ENCODE measurements at places on chromosomes 2 and 18.

DNA sequence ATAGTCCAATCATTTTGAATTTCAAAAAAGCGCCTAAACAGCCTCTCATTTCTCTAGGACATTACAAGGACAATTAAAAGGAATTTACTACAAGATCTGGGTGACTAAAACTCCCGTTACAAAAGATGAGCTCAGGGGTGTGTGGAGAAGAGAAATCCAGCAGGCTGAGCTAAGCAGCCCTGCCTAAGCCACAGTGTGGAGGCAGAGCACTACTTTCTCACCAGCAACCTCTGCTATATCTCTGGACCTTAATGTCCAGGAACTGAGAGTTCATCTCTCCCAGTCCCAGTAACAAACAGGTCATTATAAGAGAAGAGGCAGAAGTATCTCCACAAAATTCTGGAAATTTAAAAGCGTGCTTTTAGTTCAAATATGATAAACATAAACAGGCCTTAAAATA lies 18.9 kb upstream of the ANKRD62 start:
- DNase-seq: no peak

DNA sequence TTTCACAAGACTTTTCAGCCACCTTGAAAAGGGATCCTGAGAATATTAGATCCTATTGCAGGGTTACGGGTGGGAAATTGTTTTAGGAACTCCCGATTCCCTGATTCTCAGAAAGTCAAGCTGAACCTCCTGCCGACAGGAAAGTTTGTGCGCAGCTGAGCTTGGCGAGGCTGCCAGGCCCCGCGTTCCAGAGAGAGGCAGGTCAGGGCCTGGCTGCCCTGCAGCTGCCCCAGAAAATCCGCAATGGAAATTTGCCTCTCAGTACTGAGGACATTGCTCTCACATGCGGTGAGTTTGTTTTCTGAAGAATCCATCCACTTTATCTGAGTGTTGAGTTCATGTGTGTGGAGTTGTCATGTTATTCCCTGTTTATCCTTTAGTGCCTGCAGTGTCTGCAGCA lies 144.2 kb downstream of the RTP5 start:
- DNase-seq: no peak

GRCh38 chr2:65639156-65639864 lies 206.9 kb upstream of the SPRED2 start:
- no peak for DNase-seq

- DNase-seq: no peak
Observed at GRCh38 chr2:161123531-161124030, 36.6 kb upstream of the TANK start.

GRCh38 chr2:64036034-64036705 lies 16.9 kb upstream of the VPS54 start:
- peak; percentile 37 for DNase-seq

DNA sequence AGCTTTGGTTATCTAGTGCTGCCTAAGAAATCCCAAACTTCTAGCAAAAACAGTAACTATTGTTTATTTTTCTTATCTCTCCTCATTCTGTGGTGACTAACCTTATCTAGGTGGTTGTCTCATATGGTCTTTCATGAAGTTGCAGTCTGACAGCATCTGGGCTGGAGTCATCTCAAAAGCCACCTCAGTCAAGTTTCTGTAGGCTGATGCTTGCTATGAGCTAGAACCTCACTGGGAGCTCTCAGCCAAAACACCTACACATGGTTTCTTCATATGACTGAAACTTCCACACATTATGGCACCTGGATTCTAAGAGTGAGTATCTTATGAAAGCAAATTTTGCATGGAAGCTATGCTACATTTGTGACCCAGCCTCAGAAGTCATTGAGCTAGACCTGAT lies 596.4 kb upstream of the VRK2 start:
- DNase-seq: peak; percentile 1

GRCh38 chr2:207960911-207961310 lies 64.4 kb downstream of the PLEKHM3 start:
- no peak for DNase-seq

DNA sequence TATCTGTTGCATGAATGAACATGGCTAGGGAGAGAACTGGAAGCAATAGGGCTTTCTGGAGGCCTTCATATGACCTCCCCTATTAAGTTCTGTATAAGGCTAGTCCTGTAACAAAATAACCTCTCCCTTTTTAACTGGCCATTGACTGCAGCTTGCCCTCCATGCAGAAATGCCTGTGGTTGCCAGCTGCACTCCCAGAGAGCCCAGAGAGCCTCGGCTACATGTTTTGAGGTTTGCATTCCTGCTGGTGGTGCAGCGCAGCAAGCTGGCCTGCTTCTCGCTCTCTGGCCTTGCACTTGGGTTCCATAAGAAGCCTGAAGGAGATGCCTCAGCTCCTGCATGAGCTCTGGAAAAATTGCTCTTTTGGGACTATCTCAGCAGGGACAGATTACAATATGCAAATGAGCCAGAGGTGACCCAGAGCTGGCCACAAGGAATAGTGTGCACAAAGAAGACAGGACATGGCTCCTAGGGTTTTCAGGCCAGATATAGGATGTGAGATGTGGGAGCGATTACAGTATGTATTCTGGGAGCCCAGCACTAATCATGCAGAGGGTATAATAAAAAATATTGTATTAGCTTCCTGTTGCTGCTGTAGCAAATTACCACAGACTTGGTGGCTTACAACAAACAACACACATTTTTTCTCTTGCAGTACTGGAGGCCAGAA lies 186.7 kb downstream of the INSIG2 start:
- DNase-seq: no peak

GRCh38 chr2:9206991-9207640 lies 504 bp downstream of the ASAP2 start:
- DNase-seq: peak; percentile 29

- DNase-seq: no peak
Observed at GRCh38 chr2:187915810-187916209, 361.6 kb upstream of the TFPI start.

DNA sequence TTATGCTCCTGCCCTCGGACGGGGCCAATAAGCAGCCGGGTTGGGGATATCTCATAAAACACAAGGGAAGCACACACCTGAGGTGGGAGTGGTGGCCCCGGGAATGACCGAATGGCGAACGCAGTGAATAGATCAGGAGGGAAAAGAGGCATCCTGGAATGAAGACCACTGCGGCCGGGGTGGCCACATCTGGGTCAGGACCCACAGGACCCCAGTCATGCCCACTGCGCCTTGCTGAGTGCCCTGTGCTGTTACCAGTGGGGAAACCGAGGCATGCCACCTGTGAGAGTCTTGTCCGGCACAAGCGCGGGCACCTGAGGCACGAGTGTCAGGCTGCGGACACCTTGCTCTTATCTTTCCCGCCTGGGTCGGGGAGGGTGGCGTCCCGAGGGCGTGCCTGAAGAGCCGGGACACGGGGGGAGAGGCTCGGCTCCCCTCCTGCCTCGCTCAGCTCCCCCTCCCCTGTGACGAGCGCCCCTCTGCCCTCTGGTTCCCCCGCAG lies 1.6 kb downstream of the PDCD1 start:
- DNase-seq: no peak

GRCh38 chr2:235740821-235741220 lies 247.0 kb downstream of the AGAP1 start:
- no peak for DNase-seq

- no peak for DNase-seq
Observed at GRCh38 chr18:901761-902160, 2.9 kb upstream of the ADCYAP1 start.

- DNase-seq: no peak
Observed at GRCh38 chr2:101442042-101442666, 32.8 kb downstream of the RFX8 start.

DNA sequence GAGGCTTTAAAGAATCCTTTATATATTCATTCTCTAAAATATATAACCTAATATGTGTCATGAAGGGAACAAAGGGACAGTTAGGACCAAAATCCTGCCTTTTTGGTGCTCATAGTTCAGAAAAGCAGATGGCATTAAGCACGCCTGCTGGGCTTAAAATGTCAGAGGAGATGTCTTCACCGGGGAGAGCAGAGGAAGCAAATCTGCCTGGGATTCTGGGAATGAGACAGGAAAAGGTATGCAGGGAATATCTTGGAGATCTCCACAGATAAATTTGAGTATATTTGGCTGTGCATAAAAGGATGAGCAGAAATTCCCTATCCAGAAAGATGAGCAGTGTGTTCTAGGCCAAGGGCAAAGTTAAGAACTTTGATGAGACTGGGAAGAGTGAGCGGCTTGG lies 45.5 kb downstream of the FSHR start:
- no peak for DNase-seq

DNA sequence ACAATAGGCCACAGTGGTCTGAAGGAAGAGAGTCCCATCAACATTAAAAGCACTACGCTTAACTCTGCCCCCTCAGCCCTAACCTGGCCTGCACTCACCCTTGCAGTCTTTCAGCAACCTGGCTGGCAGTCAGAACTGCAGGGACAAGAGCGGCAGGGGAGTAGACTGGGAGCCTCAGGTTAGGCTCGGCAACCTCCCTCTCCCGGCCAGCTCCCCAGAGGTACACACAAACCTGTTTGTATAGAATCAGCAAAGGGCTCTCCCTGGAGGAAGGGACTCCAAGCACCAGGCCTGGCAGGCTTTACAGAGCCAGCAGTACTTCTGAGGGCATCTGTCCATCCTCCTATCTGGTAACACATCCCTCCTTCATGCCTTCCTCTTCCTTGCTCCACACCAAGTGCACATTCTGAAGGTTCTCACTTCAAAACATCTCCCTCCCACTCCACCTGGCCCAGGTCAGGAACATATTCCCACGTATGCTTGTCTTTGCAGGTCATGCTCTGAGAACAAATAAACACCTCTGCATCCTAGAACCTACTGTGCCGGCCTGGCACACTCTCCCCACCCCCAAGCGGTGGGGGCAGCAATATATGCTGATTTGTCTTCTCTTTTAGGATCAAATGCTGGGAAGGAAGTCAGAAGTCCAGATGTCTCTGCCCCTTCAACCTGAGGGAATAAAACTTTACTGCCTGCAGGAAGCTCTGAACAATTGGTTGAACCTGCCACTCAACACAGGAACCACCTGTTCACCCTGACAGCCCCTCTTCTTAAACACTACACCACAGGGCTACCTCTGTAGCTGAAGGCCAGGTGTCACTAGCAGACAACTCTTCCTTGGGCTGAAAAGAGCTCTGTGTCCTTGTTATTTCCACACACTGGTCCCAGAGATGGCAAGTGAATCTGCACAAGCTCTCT lies 12.6 kb upstream of the SFXN5 start:
- DNase-seq: no peak

DNA sequence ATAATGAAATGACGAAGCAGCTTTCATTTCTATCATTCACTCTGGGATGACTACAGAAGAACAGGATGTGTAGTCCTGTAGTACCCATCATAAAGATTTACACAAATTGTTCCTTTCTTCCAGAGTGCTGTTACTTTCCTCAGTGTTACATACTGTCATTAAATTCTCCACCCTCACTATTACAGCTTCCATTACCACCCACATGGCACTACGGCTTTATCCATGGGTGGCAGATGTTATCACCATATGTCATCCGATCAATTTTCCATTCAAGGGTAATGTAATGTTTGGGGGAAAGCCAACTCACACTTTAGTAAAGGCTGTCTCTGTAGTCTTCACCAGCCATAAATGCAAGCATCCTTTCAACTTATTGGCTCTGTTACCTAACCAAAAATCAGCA lies 7.1 kb upstream of the CSRNP3 start:
- no peak for DNase-seq

- peak; percentile 34 for DNase-seq
Observed at GRCh38 chr2:85560812-85561279, 447 bp downstream of the GGCX start.

DNA sequence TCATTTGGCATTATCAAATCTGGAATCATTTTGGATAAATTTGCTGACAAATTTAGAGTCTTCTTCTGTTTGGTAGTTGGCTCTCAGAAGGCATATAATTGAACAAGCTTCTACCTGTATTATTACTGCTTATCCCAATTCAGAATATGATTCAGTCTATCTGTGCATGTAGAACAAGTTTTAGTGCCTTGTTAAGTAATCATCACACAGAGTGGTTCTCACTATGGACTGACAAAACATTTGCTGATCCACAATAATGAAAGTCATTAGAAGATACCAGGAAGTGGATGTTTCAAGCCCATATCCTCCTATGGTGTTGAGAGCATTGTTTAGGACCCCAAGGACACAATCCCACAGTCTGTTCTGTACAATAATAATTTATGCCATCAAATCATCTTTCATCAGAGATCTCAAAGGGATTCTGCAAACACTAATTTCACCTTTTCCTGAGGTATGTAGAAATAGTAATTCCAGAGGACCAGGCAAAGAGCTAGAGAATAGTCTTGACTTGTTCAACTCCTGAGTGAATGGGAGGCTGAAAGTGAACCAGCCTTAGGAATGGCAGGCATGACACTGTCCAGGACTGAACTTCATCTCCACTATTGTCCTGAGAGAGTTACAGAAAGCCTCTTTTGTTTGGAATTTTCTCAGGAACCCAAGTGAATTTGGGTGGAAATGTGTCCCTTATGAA lies 29.6 kb upstream of the DSC1 start:
- no peak for DNase-seq

DNA sequence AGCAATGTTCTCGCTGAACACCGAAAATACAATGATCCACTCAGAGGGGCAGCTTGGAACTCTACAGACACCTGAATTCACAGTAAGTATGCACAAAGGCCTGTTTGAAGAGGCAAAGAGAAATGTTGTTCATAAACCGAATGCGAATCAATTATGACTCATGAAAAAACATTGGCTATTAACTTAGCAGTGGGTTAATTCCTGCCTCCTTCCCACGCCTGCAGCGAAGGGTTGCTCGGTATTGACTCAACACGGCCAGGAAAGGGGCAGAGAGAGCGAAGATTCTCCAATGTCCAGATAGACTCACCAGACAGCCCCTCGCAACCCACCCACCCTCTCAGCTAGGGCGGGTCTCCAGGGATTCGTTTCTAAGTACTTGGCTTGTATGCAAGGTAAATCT lies 9.4 kb downstream of the CRACDL start:
- DNase-seq: no peak

DNA sequence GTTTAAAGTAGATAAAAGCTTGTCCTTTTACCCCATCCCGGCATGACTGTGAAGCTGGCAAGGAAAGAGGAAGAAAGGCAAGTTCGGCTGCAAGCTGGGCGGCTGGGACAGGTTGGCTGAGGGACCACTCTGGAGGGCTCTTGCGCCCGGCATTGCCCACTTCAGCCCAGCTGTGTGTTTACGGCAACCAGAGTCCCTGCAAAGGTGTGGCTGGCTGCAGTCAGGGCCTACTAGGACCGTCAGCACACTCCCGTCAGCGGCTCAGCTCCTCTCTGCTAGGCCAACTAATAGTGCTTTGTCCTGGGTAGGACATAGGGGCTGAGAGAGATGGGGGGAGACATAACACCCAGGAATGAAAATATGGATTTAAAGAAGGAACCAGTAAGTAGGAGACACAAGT lies 11.7 kb upstream of the SAP130 start:
- no peak for DNase-seq

GRCh38 chr2:215055891-215056290 lies 82.5 kb downstream of the ABCA12 start:
- DNase-seq: no peak

DNA sequence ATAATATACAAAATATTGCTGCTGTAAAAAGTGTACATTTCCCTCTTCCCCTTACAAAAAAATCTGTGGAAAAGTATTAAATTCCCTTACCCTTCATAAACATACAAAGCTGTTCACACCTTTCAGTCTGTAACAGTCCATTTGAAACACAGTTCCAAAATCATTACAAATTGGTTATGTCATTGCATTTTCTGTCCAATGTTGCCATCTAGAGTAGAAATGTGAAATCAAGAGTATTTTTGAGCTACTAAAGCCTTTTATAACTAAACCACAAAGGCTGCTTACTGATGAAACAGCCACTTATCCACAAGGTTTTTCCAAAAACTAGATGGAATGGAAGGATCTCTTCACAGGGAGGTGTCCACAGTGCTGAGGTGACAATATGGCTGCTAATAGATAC lies 72.5 kb downstream of the SS18 start:
- no peak for DNase-seq
